Colonic mucosa (tissue), 4 donors: ENCODE measurements at places on chromosomes 5 and 9. TPM values are rescaled to one million over a fixed set of nuclear protein-coding genes. Genes with fewer than 3 reads are reported as not detected.

Gene LPAR1
- total RNA-seq: 20.2 TPM

Gene CNTLN
- total RNA-seq: 2.6 TPM

DNA sequence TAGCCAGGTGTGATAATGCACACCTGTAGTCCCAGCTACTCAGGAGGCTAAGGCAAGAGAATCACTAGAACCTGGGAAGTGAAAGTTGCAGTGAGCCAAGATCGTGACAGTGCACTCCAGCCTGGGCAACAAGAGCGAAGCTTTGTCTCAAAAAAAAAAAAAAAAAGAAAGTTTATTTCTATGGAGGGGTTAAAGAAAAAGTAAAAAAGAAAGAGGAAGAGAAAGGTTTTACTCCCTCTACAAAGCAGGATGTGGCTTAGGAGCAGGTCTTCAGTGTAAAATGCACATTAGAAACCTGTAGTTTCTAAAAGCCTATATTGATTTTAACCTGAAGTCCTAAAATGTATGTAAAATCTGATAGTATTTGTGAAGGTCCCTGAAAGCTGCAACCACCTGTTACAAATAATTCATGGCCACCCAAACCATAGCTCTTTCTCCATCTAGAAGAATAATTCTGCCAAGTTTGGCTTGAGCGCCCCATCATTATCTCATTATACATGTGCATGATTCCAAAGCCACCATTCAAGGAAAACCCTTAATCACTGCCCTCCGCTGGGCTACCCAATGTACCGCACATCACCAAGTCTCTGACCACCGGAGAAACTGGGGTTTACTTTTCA lies 3.4 kb downstream of the FNBP1 start:
- no peak for DNase-seq

- DNase-seq: no peak
Measured at GRCh38 chr9:96858670-96859069, 4.4 kb upstream of the ZNF782 start.

GRCh38 chr9:80866121-80866520 lies 823.2 kb downstream of the TLE1 start:
- no peak for DNase-seq
